ENCODE measurements at places on chromosomes 12 and 14.
A peak's percentile ranks its signal among the peaks of the same experiment; 100 is the strongest.

- no peak for DNase-seq
These were observed 660.9 kb upstream of the MGAT4C start for GRCh38 chr12:86917121-86917520.

DNA sequence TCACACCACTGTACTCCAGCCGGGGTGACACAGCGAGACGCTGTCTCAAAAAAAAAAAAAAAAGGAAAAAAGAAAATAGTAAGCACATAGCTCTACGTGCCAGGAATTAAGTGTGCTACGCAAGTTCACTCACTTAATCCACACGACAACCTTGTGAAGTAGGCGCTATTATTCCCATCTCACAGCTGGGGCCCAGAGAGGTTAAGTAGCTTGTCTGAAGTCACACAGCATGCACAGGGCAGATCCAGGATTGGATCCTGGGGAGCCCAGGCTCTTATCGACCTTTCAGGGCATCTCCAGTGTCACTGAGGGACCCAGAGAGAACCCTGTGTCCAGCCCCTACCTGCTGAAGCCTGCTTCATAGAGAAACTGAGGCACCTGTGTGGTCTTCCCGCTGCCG lies 11.9 kb downstream of the DHX37 start:
- no peak for DNase-seq

DNA sequence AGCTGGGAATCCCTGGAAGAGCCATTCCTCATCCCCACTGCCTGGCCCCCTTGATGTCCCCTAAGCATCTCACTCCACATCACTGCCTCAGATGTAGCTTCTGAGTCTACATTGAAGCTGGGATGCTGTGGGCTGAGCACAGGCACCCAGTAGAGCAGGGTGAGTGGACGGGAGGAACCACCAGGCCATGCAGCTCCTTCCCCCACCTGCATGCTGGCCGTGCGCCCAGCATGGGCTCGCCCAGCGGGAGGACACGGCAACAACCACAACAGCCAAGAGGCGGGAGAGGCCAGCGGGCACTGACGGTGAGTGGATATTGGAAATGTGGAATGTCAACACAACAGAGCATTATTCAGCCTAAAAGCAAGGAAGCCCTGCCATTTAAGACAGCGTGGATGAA lies 310.9 kb downstream of the ADGRD1 start:
- no peak for DNase-seq

GRCh38 chr14:103436533-103436932 lies 51.3 kb downstream of the MARK3 start:
- peak; percentile 57 for DNase-seq

- DNase-seq = no peak
These were observed 1.8 kb downstream of the BAG5 start for GRCh38 chr14:103560691-103561090.

DNA sequence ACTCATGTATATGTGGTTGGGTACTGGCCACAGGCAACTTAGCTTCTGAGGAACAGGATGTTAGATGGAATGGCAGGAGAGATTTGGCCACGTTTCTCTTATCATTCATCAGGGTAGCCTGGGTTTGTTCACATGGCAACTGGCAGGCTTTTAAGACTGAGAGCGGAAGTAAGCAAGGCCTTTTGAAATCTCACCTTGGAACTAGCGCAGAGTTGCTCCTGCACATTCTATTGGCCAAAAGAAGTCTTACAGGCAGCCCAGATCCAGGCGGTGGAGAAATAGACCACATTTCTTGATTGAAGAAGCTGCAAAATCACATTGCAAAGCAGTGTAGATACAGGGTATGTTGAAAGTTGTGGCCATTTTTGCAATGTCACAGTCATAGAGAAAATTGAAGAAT lies 3.7 kb downstream of the CLEC4A start:
- DNase-seq = no peak

- DNase-seq = no peak
These were observed 31.2 kb upstream of the RBM19 start for GRCh38 chr12:113997365-113997764.

All from fibroblast of mammary gland (primary cell).